Osteocyte (in vitro differentiated cells): ENCODE measurements at places on chromosomes 2 and 18. TPM values are rescaled to one million over a fixed set of nuclear protein-coding genes. Genes with fewer than 3 reads are reported as not detected.

IDH1 gene
- total RNA-seq = 49.6 and 52.1 TPM in 2 replicates

SERPINB10 gene
- total RNA-seq = not detected in 2 replicates

REG1B gene
- not detected in 2 replicates for total RNA-seq

FBXO41 gene
- total RNA-seq = 1.6 and 2.0 TPM in 2 replicates

ASB18 gene
- not detected in 2 replicates for total RNA-seq

- no peak overlapping the region for H3K4me3 ChIP-seq
- H3K27me3 ChIP-seq = peaks cover 10% of the 10 kb centered on the region
- H3K36me3 ChIP-seq = no peaks in the 10 kb centered on the region
- peaks cover 3% of the 10 kb centered on the region for H3K4me1 ChIP-seq
These were observed 19.5 kb upstream of the TSPYL6 start for GRCh38 chr2:54275541-54275940.

DNA sequence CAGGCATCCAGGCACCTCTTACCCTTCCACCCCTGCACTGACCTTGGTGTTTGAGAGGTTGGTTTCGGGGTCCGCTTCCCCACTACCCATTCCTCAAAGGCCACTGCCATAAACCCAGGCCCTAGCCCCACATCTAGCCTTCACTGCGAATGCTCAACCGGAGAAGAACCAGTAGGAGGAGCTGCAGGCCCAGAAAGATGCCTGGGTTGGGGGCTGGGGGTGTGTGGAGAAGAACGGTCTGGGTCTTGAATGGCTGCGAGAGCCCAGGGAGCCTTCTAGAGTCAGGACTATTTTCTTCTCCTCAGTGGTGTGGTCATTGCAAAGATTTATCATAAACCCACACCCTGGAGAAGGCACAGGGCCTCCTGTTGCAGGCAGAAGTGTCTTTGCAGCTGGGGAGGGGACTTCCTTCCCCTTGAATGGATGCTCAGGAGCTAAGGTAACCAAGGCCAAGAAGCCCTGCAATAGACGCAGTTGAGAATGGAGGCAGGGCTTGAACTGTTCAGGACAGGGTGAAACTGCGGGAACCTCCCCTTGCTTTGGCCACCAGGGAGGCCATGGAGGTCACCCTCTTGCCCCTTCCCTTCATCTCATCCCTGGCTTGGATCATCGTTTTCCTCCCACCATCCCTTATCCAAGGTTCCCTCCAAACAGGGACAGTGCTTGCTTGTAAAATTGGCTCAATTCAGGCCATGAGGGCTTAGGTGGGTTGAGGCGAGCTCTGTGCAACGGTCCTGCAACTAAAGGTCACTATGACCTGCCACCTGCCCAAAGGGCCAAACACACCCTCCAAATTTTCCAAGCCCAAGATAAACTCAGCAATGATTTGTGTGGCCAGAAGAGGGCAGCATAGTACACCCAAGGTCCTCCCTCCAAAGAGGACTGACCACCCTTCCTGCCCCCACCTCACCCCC lies 20.9 kb downstream of the THNSL2 start:
- H3K36me3 ChIP-seq = no peaks in the 10 kb centered on the region
- DNase-seq = no peak

GRCh38 chr2:189217541-189217940 lies 38.0 kb upstream of the COL5A2 start:
- DNase-seq = no peak
- no peaks in the 10 kb centered on the region for H3K36me3 ChIP-seq
- peak overlapping the region; percentile 39 for H3K4me3 ChIP-seq
- H3K4me1 ChIP-seq = peaks cover 67% of the 10 kb centered on the region

- H3K27ac ChIP-seq = no peak overlapping the region
- no peak overlapping the region for H3K4me3 ChIP-seq
- DNase-seq = no peak
- peaks cover 18% of the 10 kb centered on the region for H3K27me3 ChIP-seq
- H3K36me3 ChIP-seq = peaks cover 2% of the 10 kb centered on the region
These were observed 98.1 kb upstream of the CERS6 start for GRCh38 chr2:168357797-168358472.
